Activated gamma-delta T cell treated with Interleukin-2 at 50 U/mL for 16 hours (primary cell): ENCODE measurements at places on chromosomes 7 and 10.

- no peak for DNase-seq
Observed at GRCh38 chr7:106285855-106286492, 1.2 kb upstream of the NAMPT start.

DNA sequence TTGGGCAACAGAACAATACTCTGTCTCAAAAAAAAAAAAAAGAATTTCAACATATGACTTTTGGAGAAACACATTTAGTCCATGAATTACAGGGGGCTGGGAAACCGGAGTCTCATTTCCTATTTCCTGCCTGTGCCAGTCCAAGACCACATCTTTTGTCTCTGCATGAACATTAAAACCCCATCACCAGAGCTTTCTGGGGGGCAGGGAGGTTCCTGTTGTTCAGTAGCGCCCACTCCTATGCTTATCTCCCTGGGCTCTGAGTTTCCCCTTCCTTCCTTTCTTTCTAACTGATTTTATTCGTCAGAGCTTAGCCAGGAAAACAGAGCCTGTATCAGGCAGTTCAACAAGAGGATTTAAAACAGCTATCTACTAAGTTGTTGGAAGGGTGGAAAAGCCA, 119.3 kb downstream of the CALN1 start:
- no peak for DNase-seq

- DNase-seq = no peak
Observed at GRCh38 chr7:22174574-22174953, 182.4 kb downstream of the RAPGEF5 start.

- DNase-seq = no peak
Observed at GRCh38 chr7:155143381-155143780, 73.3 kb downstream of the HTR5A start.

DNA sequence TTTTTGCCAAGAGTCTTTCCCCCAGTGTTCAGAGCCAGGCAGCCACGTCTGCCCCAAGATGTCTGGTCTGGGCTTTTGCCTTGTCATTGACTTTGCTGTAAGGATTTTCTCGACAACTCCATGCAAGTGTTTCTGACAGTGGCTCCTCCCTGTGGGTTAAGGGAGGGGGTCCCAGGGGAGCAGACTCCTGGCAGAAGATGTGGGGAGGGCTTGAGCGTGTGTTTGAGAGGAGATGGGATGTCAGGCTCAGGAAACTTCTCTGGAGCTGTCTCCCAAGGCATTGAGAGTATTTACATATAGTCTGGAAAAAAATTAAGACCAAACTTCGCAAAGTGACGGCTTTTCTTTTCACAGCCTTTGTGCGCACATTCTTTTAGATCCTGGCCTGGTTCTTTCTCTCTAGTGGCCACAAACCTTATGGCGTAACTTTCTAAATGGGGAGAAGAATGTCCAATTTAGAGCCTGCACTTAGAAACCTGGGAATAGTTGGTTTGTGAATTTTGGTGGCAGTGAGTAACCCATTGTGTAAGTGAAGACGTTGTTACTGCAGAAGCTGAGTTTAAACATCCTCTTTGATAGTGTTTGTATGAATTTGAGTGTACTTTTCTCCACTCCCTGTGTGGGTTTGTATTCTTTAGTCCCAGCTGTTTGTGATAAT, 201.5 kb downstream of the LRMDA start:
- DNase-seq = no peak

GRCh38 chr7:42485301-42485766, 248.3 kb upstream of the GLI3 start:
- no peak for DNase-seq

- no peak for DNase-seq
Observed at GRCh38 chr10:108801775-108802517, 1121.4 kb downstream of the XPNPEP1 start.

DNA sequence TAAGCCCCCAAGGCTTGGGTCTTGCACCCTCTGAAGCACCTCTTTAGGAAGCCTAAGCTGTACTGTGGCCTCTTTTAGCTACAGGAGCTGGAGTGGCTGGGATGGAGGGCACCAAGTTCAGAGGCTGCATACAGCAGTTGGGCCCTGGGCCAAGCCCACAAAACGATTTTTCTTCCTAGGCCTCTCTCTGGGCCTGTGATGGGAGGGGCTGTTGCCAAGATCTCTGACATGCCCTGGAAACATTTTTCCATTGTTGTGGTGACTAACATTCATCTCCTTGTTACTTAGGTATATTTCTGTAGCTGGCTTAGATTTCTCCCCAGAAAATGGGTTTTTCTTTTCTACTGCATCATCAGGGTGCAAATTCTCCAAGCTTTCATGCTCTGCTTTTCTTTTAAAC, 375.7 kb upstream of the NPSR1 start:
- no peak for DNase-seq

DNA sequence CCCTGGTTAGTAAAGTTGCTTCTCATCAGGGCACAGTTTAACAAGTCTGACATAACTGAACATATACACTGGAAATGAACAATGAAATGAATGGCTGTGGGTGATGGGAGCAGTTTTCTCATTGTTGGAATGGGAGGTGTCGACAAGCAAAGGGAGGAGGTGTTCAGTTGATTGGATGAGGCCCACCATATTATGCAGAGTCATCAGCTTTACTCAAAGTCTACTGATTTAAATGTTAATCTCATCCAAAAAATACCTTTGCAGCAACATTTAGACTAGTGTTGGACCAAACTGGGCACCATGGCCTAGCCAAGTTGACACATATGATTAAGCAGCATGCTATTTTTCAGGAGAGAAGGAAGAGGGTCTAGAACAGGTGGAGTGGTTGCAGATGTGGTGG, 201.7 kb downstream of the RAMP3 start:
- DNase-seq = no peak

DNA sequence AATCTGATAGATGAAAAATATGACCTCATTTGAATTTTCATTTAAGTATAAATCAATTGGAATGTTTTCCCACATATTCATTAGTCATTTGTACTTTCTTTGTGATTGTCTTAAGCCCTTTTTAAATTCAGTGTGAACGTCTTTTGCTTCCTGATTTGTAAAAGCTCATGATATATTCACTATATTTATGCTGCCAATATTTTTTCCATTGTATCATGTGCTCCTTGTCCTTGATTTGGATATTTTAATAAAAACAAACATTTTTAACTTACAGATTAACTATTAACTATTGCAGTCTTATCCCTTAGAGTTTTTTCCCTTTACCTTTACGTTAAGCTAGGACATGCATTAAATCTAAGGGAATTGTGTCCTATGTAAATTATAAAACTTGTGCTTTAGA, 157.7 kb downstream of the ADAM12 start:
- DNase-seq = no peak

DNA sequence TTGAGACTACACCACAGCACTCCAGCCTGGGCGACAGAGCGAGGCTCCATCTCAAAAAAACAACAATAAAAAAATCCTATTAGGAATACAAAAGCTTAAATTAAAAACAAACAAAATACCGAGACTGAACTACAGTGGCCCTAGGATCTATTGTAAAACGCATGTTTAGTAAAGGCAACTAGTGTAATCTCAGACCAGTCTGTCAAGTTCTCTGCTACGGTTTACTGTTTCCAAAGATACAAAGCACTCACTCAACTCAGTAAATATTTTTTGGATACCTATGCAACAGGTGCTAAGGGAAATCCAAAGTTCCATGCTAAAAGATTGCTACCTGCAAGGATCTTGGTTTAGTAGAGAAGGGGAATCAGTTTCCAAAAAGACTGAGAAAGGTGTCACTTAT, 3.4 kb upstream of the MIOS start:
- no peak for DNase-seq

GRCh38 chr10:104057717-104058116, 28.0 kb downstream of the COL17A1 start:
- no peak for DNase-seq

DNA sequence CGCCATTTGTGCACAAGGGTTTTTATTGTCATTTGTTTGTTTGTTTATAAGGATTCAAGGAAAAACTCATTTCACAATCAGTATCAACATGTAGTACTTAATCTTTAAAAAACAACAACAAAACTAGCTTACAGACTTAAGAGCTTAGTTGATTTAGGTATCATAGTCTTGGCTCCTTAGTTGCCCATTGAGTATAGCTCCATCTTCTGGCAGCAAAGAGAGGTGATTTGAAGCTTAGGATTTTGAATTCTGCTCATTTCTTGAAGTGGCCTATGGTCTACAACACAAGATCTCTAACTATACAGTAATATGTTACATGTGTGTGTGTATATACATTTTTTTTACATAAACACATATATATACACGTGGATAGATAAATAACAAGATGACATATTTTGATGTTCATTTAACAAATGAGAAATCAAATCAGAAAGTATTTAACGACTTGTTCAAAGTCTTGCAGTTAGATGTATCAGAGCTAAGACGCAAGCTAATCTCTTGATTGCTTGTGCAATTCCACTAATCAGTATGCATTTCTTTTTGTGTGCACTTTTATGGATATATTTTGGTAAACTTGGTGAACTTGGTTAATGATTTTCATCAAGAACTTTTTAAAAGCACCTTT, 307.3 kb downstream of the CAMK1D start:
- no peak for DNase-seq

- DNase-seq = no peak
Observed at GRCh38 chr7:101594790-101595189, 34.3 kb downstream of the MYL10 start.

GRCh38 chr10:126218174-126218573, 170.1 kb downstream of the ADAM12 start:
- DNase-seq = no peak

GRCh38 chr7:73681031-73681430, 2.2 kb downstream of the DNAJC30 start:
- no peak for DNase-seq

- DNase-seq = no peak
Observed at GRCh38 chr10:102732661-102733060, 11.1 kb upstream of the WBP1L start.

DNA sequence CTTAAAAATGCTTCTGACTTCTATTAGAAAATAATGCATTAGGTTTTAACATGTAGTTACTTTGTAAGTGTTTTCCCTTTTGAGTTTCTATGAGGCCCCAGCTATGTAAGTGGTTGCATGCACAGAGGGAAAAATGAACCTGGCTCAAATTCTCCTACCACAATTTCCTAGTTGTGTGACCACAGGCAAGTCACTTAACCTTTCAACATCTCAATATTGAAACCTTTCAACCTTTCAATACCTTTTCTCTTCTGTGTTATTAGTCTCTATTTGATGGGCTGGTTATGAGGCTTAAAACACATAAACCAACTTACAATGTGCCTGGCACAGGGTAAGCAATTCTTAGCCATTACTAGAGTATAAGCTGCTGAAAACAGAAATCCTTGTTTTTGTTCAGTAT, 203.0 kb downstream of the KCND2 start:
- no peak for DNase-seq

DNA sequence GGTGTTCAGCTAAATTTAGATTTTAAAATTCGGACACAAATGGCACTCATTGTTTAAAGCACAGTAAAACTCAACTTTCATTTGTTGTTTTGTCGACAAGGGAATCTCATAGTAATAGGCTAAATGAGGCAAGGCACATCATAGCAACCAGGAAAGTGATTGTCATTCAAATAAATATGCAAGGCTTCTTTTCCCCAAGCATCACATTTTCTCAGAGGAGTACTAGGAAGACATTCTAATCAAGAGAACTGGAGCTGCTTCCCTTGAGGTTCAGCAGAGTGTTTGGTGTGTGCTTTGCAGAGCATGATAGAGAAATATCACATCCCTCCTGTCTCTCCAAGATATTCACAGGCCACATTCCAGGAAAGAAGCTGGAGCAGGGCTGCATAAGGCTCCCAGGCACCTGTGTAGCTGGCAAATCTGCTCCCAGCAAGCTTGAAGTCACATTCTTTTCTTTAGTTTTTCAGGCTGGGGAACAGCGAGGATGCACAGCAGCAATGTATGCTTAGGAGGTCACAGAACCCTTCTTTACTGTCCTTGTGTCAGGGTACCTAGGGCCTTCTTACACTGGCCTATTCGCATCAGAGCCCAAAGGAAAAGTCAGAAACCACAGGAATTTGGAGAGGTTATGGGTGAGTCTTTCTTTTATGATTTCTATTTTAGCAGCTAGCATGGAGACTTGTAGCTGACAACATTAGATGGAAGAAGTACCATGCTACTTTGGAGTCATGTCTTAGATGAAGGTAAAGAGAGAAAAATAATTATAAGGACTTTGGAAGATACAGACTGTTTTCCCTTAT, 95.9 kb upstream of the HDAC9 start:
- no peak for DNase-seq

GRCh38 chr10:85226596-85226995, 898.2 kb downstream of the CCSER2 start:
- DNase-seq = no peak

DNA sequence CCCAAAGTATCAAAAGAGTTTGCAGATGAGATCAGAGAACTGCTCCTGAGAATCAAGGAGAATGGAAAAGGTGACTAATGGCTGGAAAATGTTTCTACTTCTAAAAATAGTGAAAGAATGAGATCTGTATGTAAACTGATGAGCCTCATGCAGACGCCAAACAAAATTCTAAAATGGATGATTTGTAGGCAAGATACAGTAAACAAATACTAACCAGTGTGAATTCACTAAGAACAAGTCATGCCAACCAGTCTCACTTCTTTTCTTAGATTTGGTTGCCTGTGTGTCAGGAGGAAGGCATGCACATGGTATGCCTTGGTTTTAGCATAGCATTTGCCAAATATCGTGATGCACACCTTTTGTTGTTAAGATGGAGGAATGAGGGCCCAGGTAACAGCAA, 94.9 kb upstream of the PIK3CG start:
- no peak for DNase-seq

DNA sequence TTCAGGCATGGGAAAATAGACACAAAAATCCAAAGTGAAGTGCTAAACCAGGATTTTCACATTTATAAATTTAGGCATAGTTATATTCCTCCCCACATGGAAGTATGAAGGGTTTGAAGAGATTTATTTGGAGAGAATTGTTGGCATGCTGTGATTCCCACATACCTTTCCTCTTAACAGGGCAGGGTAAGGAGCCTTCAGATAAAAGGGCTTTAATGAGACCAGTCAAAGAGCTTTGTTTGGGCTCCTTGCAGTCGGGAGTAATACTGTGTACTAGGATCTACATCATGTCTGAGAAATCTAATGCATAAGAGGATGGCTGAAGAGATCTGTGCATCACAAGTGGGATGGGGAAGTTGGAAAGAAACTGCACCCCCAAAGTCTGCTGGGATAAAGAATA, 140.8 kb upstream of the PTN start:
- no peak for DNase-seq

DNA sequence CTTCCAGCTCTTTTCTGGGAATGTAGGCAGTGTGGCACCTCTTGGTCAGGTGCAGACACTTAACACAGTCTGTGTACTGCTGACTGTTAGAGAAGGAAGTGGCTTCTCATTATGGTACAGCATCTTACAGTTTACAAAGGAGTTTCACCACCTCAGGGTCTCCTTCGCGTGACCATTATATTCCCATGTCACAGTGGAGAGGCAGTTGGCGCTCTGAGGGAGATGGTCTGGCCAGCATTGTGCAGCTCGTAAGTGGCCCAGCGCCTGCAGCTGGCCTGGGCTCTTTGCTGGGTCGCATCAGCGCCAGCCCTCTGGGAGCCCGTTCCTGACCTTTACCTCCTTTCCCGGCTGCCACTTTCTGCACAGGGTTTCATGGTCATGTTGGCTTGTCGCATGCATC, 15.4 kb downstream of the TSPAN15 start:
- no peak for DNase-seq
